ENCODE measurements at places on chromosomes 2 and 18. TPM values are rescaled to one million over a fixed set of nuclear protein-coding genes. Genes with fewer than 3 reads are reported as not detected.
A peak's percentile ranks its signal among the peaks of the same experiment; 100 is the strongest.

GRCh38 chr2:203934711-203935438, 1.7 kb upstream of the ICOS start:
- no peak for ATAC-seq

Gene NEU2
- total RNA-seq = not detected

GRCh38 chr2:202136526-202136925, 63.5 kb downstream of the KIAA2012 start:
- no peak for ATAC-seq

DNA sequence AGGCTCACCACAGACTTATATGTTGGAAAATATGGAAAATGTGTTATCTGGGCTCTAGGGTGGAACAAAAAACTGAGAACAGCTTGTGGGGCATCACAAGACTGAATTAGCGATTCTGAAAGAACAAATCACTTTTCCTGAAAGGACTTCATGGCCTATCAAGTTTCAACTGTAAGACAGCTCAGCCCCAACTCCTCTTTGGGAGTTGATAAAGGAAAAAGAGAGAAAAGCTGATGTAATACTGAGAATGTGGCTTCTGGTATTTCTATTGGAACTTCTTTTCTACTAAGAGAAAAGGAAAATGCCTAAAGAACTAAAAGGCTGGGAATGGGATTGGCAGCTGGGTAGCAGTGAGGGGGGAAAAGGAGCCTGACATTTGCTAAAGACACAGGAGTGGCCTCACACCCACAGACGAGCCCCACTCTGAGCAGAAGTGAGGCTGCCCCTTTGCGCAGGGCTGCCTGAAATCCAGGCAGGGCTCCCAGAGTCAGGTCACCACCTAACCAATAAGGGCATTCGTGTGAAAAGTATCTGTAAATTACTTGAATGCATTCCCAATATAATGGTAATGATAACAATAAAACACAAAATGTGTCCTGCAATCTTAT, 75.6 kb downstream of the LRP2 start:
- no peak for ATAC-seq

DNA sequence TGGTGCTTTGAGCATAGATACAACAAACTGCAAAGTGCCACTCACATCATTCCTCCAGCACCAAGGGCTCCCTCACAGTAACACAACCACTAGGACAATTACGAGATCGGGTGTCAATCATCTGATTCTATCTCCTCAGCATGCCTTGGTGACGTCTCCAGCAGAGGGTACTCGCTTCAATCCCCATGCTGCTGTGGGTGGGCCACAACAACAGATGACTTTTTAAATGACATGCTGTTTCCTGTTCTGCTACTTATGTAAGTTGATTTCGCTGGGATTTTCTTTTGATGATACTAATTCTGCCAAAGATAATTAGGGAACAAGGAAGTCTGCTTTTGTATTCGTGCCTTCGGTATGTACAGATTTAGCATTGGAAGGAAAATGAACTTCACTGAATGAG, 1113.0 kb downstream of the BCL11A start:
- no peak for ATAC-seq

- peak; percentile 88 for ATAC-seq
These were observed 25.8 kb upstream of the NRP2 start for GRCh38 chr2:205656461-205656860.

GRCh38 chr2:237568121-237568660, 1.8 kb downstream of the PRLH start:
- ATAC-seq = no peak

- no peak for ATAC-seq
These were observed 303.5 kb upstream of the ZNF804A start for GRCh38 chr2:184294831-184295230.

DNA sequence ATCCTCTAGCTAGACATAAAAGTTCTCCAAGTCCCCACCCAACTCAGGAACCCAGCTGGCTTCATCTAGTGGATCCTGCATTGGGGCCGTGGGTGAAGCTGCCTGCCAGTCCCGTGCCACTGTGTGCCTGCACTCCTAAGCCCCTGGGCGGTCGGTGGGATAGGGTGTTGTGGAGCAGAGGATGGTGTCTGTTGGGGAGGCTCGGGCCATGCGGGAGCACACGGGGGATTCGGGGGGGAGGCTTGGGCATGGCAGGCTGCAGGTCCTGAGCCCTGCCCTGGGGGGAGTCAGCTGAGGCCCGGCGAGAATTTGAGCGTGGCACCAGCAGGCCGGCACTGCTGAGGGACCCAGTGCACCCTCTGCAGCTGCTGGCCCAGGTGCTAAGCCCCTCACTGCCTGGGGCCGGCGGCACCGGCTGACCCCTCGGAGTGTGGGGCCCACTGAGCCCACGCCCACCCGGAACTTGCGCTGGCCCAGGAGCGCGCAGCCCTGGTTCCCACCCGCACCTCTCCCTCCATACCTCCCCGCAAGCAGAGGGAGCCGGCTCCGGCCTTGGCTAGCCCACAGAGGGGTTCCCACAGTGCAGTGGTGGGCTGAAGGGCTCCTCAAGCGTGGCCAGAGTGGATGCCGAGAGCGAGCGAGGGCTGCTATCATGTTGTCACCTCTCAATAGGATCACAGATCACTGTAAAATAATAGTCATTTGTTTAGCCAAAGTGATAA, 86.4 kb downstream of the ARL6IP6 start:
- ATAC-seq = no peak

Gene ONECUT2
- 20.7 TPM for total RNA-seq

Gene FOXI3
- 0.67 TPM for total RNA-seq

Gene REG3A
- 0.54 TPM for total RNA-seq

Gene PPP1R1C
- total RNA-seq = not detected

DNA sequence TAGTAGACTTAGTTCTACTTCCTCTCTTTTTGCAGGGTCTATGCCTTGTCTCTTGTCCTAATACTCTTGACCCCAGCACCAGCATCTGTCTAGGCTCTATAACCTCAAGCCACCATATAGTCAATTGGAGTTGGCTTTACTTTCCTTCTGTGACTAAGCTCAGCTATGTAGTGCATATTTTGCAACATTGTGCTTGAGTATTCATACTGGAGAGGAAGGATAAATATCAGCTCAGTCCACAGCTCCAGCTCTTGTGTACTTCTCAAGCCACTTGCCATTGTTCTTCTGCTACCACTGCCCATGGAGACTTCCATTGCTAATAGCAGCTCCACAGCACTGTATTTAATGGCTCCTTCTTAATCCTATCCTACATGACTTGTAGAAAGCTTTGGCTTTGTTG, 35.5 kb upstream of the CD28 start:
- no peak for ATAC-seq

Gene ANKAR
- 0.98 TPM for total RNA-seq

Gene ANKRD30B
- total RNA-seq = 0.05 TPM

DNA sequence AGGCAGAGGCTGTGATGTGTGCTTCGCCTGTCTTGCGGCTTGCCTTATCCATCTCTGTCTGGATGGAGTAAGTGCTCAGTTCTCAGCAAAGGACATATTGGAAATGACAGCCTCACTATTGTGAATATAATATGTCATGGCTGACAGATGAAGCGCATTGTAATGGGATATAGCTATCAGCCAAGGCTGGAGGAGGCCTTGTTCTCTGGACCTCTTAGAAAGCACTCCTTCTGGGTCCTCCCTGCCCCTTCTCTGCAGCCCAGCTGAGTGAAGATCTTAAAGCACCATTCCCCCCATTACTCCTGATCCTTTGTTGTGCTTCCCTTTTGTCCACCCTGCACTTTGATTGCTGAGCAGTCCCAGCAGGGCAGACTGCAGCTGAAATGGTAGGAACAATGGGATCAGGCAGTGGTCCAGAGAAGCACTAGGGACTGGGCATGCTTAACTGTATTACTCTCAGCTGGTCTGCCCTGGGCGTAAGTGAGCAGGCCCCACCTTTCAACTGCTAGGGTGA, 265.3 kb downstream of the SETBP1 start:
- ATAC-seq = peak; percentile 81

Gene TUBA3E
- 0.46 TPM for total RNA-seq

GRCh38 chr2:236496340-236496739, 73.3 kb upstream of the ACKR3 start:
- no peak for ATAC-seq

Gene MAL
- total RNA-seq = 21.0 TPM

DNA sequence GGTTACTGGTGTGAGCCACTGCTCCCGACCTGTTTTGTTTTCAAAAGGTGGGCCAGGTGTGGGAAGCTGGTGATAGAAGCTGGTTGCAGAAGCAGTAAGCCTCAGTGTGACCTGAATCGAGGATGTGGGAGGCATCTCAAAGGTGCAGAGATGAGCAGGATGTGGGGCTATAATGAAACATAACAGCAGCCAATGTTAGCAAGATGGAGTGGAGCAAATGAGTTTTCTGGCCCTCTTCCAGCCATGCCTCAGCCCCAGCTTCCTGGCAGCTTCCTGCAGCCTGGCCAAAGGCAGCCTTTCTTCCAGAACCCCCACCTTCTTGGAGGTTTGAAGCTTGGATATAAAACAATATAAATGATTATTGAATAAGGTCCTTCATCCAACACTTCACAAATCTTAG, 184.8 kb downstream of the NCK2 start:
- ATAC-seq = no peak

DNA sequence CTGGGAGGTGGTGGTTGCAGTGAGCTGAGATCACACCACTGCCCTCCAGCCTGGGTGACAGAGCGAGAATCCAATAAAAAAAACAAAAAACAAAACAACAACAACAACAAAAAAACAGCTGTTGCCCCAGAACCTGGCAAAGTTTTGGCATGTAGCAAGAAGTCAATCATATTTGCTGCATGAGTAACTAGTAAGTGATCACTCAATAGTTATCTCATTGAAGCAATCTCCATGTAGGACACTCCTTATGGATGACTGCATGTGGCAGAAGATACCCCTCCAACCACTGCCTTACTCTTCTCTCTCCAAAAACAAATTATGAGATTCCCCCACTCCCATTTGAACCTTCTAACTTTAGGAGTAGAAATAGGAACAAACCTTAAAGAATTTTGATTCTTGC, 113.7 kb downstream of the TTC27 start:
- ATAC-seq = no peak

DNA sequence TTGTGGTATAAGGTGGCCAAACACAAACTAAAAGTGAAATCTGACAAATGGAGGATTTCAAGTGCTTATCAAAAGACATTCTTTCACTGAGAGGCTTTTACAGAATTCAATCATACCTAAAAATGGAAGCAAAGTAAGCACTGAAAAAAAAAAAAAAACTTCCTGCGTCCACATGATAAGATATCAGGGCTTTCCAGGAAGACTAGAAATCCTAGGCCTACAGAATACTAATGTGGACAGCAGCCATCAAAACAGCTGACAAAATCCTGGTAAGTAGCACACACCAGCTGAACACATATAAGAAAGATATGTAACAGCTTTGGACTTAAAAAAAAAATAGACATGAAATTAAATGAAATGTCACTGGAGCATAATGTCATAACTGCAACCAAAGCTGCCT, 178.2 kb downstream of the SUCLG1 start:
- no peak for ATAC-seq

Gene SH3BP4
- total RNA-seq = 33.2 TPM

- ATAC-seq = no peak
These were observed 478.7 kb upstream of the POU3F3 start for GRCh38 chr2:104375206-104375605.

DNA sequence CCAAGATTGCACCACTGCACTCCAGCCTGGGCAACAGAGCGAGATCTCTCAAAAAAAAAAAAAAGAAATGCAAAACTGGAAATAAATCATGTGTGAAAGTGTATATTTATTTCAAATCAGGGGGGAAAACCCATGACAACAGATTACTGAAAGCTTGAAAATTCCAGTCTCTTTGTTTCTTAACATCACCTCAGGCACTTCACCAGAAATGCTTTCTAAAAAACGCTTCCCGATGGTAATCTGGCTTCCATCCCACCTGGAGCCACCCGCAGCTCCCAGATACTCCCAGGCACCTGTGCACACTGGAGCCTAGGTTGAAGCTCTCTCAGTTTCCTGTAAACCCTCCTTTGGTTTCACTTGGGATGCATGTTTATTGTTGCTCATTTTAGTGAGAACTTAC, 7.2 kb upstream of the ITGB6 start:
- ATAC-seq = no peak

Gene RFTN2
- 0.63 TPM for total RNA-seq

Gene UGT1A8
- not detected for total RNA-seq

GRCh38 chr2:44533508-44533907, 171.8 kb downstream of the CAMKMT start:
- no peak for ATAC-seq

Data from motor neuron (in vitro differentiated cells).